HT1080 (cell line): ENCODE measurements at places on chromosomes 12 and 14.

GRCh38 chr14:103820908-103821307 is 26.5 kb downstream of the PPP1R13B start:
- no peak for DNase-seq

DNA sequence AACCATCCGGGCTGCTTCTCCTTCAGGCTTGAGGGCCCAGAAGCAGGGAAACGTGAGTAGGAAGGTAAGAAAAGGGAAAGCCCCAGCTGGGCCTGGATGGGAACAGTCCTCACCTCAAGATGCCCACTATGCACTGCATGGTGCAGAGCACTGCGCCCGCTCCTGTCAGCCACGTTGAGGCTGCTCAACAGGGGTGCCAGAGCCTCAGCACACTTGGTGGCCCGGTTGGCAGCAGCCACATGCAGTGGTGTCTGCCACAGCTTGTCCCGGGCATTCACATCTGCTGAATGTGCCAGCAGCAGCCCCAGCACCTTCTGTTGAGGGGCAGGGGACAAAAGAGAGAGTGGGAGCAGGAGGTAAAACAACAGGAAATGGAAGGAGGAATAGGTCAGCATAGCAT is 2.5 kb downstream of the ANKRD52 start:
- no peak for DNase-seq

DNA sequence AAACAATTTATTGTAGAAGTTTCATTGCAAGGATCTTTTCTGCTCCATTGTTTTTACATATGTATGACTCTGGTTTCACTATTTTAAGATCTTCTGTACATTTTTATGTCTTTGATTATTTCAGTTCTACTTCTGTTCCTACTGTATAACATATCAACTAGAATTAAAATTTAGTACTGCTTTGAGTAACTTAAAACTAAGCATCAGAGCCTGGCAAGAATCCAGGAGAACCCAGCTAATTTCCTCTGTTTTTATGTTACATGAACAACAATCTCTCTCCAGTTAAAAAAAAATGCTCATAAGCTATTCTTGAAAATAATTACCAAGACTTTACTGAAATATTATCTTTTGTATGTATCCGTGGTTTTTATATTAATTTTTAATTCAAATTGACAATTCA is 370.7 kb downstream of the TMTC2 start:
- DNase-seq: no peak

- no peak for DNase-seq
These were observed 132.1 kb upstream of the PDZRN4 start for GRCh38 chr12:41055875-41056577.

- no peak for DNase-seq
These were observed 28.7 kb downstream of the BMAL2 start for GRCh38 chr12:27361372-27361771.

- no peak for DNase-seq
These were observed 39.4 kb downstream of the IFNG-AS1 start for GRCh38 chr12:68028647-68029046.

DNA sequence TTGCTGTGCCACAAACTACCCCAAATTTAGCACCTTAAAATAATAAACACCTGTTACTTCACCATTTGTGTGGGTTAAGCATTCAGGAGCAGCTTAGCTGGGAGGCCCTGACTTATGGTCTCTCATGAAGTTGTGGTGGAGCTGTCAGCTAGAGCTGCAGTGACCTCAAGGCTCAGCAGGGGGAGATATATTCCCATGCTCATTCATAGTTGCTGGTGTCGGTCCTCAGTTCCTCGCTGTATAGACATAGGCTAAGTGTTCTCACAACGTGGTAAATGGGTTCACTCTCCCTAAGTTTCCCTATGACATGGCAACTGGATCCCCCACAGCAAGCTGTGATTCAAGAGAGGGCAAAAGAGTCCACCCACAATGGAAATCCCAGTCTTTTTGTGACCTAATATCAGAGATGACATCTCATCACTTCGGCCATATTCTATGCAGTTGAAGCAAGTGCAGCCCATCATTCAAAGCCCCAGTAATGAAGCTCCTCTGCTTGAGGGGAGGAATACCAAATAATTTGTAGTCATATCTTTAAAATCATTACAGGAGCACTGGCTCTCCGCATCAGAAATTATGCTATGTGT is 41.1 kb downstream of the PRB3 start:
- peak; percentile 59 for DNase-seq

DNA sequence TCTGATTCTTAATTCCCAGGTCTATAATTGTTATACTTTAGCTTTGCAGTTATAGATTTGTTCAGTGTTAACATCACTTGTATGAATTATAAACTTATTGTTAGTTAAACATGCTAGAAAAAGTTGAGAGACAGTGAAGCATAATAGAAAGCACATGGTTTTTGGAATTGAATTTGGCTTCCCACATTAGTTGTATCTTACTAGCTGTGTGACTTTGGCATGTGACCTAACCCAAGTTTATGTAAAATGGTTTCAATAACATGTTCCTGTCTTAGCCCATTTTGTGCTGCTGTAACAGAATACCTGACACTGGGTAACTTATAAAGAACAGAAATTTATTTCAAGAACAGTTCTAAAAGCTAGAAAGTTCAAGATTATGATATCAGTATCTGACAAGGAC is 146.3 kb downstream of the PDE3A start:
- no peak for DNase-seq

DNA sequence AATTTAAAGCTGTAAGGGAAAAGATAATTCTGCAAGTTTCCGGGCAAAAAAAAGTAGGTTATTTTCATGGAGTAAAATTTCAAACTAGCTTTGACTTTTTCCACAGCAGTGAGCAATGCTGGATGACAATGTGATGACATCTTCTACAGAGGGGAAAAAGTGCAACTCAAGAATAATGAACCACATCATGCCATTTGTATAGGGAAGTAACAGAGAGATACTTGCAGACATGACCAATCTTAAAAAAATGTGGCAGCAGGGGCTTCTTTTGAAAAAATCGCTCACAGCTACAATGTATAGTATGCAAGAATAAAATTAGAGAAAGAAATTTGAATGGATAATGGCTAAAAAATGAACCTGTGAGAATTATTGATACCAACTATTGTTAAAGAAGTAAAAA is 115.5 kb downstream of the DHRS2 start:
- no peak for DNase-seq

- DNase-seq: no peak
These were observed 206.7 kb upstream of the PWP1 start for GRCh38 chr12:107478881-107479280.

DNA sequence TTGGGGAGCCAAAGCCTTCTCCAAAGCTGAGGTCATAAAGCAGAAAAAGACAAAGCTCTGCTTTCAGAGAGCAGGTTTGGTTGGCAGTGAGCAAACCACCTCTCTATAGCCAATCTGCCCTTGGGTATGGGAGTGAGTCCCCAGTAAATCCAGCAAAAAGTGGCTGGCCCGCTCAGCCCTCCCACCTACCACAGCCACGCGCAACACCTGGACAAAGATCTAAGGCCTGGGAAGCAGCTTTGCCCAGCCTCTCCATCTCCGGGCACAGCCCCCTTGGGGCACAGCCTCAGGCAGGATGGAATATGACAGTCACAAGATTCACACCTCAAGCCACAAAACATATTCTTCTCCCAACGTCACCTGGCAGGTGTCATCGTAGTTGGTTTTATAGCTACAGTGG is 211.7 kb upstream of the EEA1 start:
- DNase-seq: no peak

GRCh38 chr12:30882706-30883105 is 43.8 kb upstream of the TSPAN11 start:
- DNase-seq: no peak

DNA sequence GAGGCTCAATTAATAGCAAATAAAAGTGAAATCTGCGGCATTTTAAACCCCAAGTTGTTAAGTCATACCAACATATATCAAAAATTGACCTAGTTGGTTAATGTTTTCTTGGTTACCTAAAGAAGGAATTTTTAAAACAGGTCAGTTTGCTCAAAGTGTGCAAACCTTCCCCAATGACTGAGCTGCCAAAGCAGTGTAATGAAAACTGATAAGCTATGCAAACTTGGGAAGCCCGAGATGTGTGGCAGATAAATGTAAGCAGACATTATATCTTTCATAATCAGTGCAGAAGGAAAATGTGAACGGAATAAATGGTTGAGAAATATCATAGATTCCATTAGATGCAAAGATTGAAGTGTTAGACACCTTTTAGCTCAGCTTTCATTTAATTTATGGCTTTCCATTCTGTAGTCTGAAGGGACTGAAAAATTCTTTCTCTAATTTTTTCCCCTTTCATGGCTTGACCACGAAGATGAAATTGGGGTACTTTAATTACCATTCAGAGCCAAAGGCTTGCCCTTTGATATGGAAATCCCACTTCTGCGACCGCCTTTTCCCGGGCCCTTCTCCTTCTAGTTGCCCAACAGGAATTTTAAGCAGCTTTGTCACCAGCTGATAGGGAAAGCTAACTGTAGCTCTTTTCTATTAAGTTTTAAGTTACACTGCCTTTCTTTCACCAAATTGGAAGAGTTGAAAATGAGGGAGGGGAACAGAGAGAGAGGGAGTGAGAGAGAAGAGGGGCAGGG is 306.6 kb upstream of the SOX5 start:
- DNase-seq: no peak
